ENCODE measurements at places on chromosomes 3 and 15.
A peak's percentile ranks its signal among the peaks of the same experiment; 100 is the strongest.

DNA sequence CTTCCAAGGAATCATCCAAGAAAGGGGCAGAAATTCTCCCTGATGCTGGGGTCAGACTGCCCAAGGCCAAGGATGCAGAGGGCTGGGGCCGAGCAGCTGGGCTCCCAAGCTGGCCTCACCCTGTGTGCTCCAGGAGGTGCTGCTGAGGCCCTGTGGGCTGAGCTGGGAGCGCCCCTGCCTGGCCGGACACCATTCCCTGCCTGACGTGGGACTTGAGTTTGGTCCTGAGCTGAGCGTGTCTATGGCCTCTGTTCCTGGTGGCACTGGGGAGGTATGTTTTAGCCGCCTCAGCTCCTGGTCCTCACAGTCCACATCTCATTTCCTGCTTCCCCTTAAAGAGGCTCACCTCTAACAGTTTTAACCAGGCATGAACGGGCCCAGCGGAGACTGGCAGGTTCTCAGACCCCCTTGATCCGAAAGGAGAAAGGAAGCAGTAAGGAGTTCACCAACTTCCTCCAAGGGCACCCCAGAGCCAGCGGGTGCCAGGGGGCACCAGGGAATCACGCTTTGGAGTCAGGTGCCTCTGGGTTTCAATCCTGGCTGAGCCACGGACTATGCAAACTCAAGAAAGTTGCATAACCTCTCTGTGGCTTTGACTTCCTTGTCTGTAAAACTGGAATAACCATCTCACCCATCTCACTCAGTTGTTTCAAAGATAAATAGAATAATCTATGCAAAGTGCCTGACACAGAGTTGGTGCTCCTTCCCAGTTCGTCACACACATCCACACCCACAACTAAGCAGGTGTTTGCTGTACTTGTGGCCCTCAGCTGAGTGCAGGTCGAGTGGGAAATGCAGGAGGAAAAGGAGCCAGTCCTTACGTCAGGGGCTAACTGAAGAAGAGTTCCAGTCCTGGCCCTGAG is 48.6 kb downstream of the SLC12A8 start:
- DNase-seq = no peak

DNA sequence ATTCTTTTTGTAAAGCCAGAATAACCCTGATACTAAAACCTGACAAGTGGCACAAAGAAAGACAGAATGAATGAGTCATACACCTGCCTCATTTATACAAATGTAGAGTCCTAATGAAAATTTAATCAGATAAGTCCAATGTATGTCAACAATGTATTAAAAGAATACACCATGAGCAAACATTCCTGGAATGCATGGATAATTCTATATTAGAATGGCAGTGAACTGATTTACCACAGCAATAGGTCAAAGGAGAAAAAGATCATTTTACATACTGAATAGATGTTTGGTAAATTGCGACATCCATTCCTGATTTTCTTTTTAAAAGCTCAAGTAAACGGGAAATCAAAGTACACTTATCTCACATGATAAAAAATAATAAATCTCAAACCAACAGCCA is 11.2 kb upstream of the LOXL1 start:
- no peak for DNase-seq

GRCh38 chr3:5198986-5199731 is 11.7 kb downstream of the EDEM1 start:
- DNase-seq = no peak

DNA sequence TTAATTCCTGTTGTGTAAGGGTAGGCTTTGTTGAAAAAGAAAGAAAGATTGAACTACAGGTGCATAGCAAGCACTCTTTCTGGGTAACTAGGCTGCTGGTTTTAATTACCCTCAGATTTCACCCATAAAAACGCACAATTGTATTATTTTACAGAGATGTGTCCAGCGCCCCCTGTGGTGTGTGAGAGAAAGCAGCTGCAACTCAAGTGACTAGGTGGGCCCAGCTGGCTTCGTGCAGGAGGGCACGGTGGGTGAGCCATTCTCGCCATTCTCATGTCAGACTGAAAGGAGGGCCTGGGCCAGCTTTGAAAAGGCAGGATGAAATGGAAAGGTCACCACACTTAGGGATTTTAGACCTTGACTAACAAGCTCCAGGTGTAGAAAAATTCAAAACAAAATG is 122.6 kb downstream of the LRIG1 start:
- DNase-seq = peak; percentile 26

DNA sequence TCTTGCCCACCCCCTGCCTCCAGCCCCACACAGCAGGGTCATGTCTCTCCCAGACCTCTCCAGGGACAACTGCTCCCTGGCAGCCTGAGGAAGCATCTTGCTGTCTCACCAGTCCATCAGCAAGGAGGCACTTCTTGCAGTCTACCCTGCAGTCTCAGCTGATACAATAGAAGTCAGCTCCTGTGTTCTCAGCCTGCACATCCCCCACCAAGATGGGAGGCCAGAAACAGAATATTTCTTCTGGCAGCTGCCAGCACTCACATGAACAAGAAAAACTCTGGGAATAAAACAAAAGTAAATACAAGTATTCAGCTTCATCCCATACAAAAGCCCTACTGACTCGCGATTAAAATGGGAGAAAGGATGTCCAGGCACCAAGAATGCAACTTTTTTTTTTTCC is 457.4 kb upstream of the PROK2 start:
- DNase-seq = no peak

All from activated T-helper 1 cell treated with anti-CD3 and anti-CD28 coated beads, Interleukin-2, amount 50 U/mL, for 16 hours (primary cell).